ENCODE measurements at places on chromosomes 4 and X.

DNA sequence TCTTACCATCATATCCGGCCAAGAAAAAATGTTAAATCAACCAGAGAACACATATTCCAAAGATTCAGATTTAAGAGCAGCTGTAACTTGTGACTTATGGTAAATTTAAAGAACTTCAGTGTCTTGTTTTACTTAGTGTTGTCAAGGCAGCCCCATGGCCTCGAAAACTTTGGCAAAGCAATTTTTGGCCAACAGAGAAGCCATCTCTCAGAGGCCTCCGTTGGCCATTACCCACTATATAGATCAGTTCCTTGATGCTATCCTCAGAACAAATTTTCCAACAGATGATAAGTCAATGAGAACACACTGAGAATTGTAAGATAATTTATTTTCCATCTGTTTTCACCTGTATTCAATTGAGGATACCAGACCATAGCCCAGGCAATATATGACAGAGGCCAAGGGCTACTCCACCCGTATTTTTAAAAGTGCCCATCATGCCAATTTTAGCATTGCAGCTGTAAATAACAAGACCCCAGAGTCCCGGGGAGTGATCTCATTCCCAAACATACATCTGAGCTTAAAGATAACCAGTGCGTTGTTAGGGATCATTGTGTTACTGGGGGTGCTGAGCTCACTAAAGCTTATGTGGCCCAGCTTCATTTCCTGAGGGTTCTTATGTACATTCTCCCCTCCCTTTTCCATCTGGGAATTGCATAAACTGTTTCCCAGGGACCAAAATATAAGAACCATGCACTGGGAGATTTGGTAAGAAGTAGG, 50.0 kb upstream of the PDHA1 start:
- no peak for DNase-seq

- no peak for DNase-seq
These were observed 5.5 kb downstream of the CASP3 start for GRCh38 chr4:184643731-184644130.

- peak; percentile 39 for DNase-seq
These were observed 21.2 kb downstream of the SRD5A3 start for GRCh38 chr4:55367084-55367722.

DNA sequence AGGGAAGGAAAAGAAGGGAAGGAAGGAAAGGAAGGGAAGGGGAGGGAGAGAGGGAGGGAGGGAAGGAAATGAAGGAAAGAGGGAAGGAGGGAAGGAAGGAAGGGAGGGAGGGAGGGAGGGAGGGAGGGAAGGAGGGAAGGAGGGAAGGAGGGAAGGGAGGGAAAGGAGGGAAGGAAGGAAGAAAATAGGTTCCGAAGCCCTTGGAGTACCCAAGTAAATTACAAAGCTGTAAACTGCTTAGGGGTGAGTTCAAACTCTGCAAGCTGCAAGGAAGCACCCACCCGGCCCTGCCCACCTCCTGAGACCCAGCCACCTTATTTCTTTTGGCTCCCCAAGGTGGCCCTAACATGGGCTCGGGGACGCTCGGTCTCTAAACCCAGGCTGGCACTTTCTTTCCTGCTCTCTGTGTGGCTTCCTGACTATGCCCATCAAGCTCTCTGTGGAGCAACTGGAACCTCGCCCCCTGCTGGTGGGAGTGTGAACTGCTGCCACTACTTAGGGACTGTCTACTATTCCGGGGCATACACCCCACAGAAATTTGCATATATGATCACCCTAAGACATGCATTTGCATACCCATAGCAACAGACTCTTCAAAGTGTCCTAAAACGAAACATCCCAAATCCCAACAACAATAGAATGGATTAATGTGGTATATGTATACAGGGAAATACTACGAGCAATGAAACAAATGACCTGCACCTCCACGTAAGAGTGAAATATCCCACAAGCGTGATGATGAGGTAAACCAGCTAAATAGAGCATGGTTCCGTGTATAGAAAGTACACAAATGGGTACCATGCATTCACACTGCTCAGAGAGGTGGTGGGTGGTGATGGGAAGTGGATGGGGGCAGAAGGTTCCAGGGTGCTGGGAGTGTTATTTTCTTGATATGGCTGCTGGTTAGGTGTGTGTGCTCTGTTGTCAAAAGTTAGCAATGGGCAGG, 151.7 kb upstream of the TBL1X start:
- DNase-seq: no peak

DNA sequence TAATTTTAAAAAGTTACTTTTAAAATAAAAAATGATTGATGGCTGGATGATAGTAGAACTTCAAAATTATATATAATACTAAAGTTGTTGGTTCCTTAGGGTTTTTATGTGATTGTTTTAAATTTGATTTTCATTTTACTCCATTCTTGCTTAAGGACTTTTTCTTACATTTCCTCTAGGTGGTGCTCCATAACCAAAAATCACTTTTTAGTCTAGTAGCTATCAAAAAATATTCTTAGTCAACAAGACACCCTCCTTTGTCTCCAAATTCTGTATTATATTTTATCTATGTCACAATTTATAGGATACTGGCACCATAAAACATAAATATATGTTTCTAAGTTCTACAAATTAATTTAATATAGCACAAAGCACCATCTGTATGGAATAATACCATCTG, 67.2 kb upstream of the BRWD3 start:
- peak; percentile 35 for DNase-seq

DNA sequence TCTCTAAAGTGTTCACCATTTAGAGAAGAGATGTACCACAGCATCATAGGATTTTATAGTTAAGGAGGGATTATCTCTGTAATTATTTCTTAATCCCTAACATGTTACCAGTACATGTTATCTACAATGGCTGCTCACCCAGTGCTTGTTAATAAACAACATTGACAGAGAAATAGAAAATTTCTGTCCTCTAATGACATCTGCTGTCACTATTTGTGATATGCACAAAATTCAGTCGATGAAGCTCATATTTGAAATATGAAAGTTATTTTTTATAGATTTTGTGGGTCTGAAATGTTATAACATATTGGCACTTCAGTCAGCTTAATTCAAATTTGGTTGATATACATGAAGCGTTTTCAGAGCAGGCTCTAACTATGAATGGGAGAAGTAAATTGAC, 48.8 kb upstream of the GRXCR1 start:
- no peak for DNase-seq

DNA sequence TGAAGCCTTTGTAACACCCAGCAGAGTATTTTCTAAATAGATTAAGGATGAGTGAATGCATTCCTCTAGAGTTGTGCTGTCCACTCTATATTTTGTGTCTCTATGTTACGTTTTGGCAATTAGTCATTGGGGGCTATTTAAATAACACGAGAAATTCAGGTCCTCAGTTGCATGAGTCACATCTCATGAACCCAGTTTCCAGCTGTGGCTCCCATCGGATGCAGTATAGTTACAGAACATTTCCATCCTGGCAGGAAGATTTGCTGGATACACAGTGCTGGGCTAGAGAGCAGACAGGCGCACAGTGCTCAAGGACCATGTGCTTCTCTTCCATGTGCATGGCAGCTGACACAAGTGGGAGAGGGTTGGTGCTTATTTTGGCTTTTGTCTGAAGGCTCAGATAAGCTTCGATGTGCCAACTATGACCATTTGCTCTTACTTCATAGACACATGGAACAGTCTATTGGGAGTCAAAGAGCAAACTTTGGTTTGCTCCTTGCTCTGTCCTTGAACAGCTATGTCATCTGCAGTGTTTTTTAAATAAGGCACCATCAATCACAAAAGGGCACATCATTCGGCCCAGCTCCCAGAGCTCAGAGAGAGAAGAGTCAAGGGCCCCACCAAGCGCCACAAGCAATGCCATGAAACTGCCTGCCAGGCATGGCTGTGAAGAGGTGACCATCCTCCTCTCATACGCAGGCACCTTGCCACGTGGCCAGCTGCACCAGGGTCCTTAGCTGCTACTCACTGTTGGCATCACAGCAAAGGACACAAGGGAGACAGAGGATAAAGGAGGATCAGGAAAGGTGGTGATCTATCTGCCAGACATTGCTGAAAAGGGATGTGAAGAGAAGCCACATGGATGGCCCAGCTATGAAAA, 8.1 kb upstream of the STS start:
- DNase-seq: peak; percentile 92

- DNase-seq: peak; percentile 36
These were observed 189.9 kb downstream of the INPP4B start for GRCh38 chr4:142656178-142656577.

All from fibroblast of skin of back (primary cell).